Mesothelial cell of epicardium (in vitro differentiated cells): ENCODE measurements at places on chromosomes 12 and 14. TPM values are rescaled to one million over a fixed set of nuclear protein-coding genes. Genes with fewer than 3 reads are reported as not detected.

DNA sequence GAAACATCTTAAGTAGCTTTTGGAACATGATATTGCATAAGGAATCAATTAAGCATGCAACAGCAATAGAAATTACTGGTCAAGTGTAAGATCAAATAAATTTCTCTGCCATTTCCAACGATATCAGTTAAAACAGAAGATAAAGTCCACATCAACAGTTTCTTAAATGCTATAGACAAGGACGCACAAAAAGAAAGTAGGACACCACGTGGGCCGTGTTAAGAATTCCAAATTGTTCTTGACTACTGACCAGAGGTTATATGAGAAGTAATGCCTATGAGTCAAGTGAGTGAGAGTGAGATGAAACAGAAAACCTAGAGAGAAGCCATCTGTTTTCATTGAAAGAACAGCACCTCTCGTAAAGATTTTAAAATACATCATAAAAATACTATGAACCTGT is 318.2 kb downstream of the TMEM117 start:
- no peak for DNase-seq

GRCh38 chr14:53295985-53296582 is 143.0 kb upstream of the DDHD1 start:
- DNase-seq = no peak

DNA sequence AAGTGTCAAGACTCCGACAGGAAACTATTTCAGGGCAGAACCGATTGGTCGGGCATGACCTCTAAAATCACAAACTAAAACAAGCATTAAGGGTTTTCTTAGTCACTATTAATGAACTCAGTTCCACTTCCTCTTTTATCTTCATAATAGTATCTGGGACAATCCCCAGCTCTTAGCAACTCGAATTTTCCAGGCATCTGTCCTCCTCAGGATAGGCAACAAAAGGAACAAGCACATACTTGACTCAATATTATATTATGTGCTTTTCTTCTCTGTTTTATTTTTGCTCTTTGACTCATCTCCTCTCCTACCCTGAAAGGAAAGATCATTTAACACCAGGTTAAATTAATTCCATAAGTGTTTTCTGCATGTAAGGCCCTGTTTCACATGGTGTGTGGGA is 638.3 kb upstream of the TBX3 start:
- no peak for DNase-seq

GRCh38 chr14:68034896-68035295 is 215.3 kb downstream of the RAD51B start:
- DNase-seq = no peak

Gene MYF6
- total RNA-seq = 0.16 to 0.22 TPM (median 0.20 TPM) in 3 replicates

DNA sequence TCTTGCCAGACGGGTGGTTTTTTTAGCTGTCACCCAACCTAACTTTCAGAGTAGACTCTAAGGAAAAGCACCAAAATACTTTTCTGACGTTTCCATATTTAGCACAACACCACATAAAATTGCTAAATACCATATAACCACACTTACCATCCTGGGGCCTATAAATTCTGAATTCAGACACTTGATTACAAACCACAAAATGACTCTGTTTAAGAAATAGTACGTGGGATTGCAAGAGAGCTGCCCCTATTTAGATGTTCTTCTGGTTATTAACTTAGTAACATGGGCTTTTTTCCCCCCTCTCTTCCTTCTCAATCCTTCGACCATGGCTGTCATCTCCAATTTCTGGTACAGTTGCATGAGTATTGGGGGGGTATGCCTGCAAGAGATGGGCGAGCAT is 287.7 kb downstream of the BMP4 start:
- DNase-seq = no peak

DNA sequence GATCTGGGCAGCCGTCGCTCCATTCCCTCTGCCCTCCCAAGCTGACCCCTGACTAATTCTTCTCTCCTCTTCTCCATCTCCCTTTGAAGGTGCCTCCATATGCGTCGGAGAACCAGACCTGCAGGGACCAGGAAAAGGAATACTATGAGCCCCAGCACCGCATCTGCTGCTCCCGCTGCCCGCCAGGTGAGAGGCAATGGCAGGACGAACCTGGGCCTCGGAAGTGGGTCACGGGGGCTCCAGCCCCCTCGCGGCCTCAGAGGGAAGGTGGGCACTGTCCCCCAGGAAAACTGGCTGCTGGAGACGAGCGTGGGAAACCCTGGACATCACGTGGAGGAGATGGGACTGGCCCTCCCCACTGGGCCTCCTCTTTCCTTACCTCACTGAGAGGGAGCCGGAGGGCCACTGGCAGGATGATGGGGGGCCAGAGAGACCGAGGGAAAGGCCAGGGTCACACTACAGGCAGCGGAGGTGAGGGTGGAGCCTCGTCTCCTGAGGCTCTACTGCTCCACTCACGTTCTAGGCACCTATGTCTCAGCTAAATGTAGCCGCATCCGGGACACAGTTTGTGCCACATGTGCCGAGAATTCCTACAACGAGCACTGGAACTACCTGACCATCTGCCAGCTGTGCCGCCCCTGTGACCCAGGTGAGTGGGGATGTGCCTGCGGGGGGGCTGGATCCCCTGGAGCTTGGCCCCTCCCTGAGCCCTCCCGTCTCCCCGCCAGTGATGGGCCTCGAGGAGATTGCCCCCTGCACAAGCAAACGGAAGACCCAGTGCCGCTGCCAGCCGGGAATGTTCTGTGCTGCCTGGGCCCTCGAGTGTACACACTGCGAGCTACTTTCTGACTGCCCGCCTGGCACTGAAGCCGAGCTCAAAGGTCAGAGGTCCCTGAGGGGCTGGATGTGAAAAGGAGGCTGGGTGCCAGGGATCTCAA is 806 bp downstream of the LTBR start:
- DNase-seq = no peak

DNA sequence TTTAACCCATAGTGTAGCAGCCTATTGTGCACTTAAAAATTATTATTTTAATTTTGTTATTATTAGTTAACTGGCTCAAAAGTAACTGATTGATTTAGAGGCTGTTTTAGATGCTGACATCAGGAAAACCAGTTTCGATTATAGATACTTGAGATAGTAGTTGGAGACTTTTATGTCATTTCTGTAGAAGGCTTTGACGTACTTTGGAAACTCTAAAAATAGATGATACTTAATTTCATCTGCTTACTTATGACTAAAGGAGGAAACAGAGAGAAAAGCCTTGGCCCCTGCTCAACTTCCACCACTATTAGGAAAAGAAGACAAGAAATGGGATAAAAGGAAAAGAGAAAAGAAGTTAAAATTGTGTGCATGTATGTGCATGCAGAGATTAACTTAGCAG is 219.3 kb upstream of the HMGA2 start:
- no peak for DNase-seq

Gene CISTR
- total RNA-seq = not detected in 3 replicates

GRCh38 chr12:4034921-4035320 is 161.7 kb upstream of the PARP11 start:
- DNase-seq = no peak

Gene IL23A
- total RNA-seq = 0.51 to 0.76 TPM (median 0.72 TPM) in 3 replicates

Gene CLEC4A
- total RNA-seq = 0.70 to 1.5 TPM (median 1.1 TPM) in 3 replicates

Gene MYF5
- total RNA-seq = not detected in 3 replicates

Gene KRT80
- 2.7 to 3.0 TPM (median 3.0 TPM) in 3 replicates for total RNA-seq

GRCh38 chr14:68686205-68686465 is 106.7 kb downstream of the ZFP36L1 start:
- no peak for DNase-seq

DNA sequence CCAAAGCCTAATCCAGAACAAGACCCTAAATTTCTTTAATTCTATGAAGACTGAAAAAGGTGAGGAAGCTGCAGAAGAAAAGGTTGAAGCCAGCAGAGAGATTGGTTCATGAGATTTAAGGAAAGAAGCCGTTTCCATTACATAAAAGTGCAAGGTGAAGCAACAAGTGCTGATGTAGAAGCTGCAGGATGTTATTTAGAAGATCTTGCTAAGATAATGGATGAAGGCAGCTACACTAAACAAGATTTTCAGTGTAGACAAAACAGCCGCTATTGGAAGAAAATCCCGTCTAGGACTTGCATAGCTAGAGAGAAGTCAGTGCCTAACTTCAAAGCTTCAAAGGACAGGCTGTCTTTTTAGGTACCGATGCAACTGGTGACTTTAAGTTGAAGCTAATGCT is 65.4 kb upstream of the AMIGO2 start:
- no peak for DNase-seq

- no peak for DNase-seq
These were observed 145.8 kb downstream of the GRIN2B start for GRCh38 chr12:13835652-13836051.

DNA sequence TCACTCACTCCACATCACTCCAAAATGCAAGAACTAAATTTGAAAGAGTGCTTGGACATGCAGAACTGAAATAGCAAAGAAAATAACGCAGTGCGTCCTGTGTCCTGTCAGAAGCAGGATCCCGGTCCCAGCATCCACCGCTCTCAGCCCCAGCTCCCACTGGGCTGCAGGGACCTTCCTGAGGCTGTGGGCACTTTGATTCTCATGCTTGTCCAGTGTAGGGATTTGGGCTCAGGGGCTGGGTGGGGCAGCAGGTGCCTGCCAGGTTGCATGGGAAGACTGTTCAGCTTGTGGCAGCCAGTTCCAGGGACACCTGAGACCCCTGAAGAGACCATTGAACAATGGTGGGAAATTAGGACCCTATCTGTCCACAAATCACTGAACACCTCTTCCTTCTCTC is 140.0 kb upstream of the FKBP4 start:
- no peak for DNase-seq

Gene RAPGEF3
- 18.0 to 20.9 TPM (median 19.4 TPM) in 3 replicates for total RNA-seq

DNA sequence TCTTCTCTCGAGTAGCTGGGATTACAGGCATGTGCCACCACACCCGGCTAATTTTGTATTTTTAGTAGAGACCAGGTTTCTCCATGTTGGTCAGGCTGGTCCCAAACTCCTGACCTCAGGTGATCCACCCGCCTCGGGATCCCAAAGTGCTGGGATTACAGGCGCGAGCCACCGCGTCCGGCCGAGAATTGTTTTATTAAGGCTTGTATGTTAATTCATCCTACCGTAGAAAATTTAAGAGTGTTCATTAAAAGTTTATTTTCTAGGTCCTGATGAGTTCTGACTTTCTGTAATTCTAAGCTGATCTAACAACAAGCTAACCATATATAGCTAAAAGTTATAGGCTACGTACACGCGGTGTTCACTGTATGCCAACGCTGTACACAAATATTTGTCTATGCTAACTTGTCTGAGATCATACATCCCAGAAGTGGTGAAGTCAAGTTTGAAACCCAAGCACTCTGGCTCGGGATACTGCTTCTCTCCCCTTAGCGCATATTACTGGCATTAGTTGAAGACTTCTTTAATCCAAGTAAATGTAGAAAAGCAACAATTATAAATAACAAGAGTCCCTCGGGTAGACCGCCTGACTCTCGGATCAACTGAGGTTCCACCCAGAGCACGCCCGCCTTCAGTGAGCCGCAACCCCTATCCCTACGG is 570 bp upstream of the MRPS35 start:
- DNase-seq = no peak

Gene GALNT16
- 6.4 to 9.9 TPM (median 8.2 TPM) in 3 replicates for total RNA-seq

DNA sequence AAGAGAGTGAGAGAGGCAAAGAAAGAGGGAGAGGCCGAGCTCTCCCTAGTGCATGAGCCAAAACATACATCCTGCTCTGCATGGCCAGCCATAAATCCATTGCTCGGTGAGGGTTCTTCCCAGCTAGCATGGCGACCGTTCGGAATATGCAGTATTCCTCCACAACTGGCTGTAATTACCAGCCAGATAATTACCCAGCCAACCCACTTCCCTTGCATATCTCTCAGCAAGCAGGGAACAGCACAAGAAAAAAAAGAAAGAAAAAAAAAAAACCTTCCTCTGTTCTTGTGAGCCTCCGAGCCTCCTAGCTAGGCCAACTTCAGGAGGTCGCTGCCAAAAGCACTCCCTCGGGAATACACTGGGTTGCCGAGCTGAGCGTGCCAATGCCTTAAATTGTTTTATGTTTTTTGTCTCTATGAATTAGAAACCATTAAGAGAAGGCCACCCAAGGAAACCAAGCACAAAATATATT is 567.9 kb downstream of the MED13L start:
- no peak for DNase-seq

- DNase-seq = no peak
These were observed 13.5 kb upstream of the NGB start for GRCh38 chr14:77284466-77284865.

GRCh38 chr14:83172363-83172762 is 1638.7 kb upstream of the SEL1L start:
- no peak for DNase-seq

DNA sequence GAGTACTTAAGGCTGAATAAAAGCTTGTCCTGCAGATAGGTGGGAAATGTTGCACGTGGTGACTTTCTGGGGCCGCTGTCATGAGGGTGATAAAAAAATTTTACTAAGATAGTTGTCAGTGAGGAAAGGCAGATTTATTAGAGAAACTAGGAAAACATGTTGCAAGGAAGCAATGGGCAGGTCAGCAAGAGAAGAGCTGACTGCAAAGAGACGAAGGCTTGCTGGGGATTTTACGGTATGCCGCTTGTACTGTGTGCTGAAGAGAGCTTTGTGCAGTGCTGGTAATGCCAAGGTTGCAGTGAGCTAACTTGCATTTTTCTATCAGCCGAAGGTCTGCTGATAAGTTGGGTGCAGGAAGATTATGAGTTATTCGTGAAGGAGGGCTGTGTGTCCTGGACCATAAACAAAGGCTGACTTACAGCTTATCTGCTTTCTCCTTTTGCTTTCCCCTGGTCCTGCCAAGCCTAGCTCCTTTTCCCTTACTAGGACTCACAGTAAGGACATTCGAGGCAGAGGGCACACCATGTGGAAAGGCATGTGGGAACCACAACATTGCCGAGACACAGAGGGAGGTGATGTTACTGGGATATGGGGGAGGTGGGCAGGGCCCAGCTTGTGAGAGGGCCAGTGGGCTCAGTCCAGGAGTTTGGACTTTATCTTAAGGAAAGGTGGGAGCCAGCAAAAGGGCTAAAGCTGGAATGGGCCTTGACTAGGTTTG is 7.4 kb upstream of the CCDC88C start:
- DNase-seq = no peak

DNA sequence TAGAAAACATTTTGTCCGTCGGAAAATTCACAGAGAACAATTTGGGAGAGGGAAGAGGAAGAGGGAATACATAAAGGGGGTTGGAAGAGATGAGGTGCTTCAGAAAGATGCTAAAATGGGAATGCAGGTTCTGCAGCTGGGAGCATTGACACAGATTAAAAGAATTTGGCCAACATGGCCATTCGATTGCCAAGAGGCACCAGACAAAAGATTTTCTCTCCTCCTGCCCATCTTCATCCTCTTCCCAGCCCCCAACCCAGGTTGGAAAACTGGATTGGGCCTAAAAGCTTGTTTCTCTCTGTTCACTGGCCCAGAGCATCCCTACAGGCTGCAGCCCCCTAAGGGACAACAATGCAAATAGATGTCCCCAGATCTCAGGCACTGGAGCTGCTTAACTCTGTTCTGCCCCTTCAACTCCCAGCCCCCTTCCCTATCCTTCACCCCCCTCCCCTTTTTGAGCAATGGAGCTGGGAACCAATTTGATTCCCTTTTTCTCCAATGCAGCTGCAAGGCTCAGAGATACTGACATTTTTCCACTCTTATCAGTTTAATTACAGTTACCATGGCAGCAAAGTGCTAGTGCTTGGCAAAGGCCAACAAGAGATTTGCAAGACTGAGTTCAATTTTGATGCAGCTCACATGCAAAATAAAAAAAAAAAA is 1.9 kb downstream of the LMO3 start:
- DNase-seq = no peak

GRCh38 chr12:46473634-46474329 is 101.2 kb upstream of the SLC38A2 start:
- DNase-seq = no peak
